ENCODE measurements at places on chromosomes 2 and 18. TPM values are rescaled to one million over a fixed set of nuclear protein-coding genes. Genes with fewer than 3 reads are reported as not detected.

DNA sequence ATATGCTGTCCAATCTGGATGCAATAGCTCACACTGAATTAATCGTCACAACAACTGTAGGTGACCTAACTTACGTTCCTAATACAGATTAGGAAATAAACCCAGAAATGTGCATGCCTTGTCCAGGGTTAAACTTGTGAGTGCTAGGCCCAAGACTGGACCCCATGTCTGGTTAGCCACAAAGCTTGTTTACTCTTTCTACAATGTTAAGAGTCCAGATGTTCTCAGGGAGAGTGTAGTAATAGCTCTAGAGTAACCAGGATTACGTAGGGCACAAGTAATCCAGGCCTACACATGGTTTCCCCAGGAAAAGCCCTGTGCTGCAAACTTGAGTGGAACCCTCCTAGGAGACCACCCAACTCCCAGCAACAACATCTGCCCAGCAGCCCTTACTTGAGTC lies 26.2 kb downstream of the TRIB2 start:
- DNase-seq: no peak

- no peak for DNase-seq
Measured at GRCh38 chr18:36128530-36128870, 640 bp downstream of the SLC39A6 start.

- no peak for DNase-seq
Measured at GRCh38 chr18:7447318-7448028, 119.6 kb upstream of the PTPRM start.

GRCh38 chr2:210429403-210430137 lies 47.0 kb downstream of the LANCL1 start:
- no peak for DNase-seq

DNA sequence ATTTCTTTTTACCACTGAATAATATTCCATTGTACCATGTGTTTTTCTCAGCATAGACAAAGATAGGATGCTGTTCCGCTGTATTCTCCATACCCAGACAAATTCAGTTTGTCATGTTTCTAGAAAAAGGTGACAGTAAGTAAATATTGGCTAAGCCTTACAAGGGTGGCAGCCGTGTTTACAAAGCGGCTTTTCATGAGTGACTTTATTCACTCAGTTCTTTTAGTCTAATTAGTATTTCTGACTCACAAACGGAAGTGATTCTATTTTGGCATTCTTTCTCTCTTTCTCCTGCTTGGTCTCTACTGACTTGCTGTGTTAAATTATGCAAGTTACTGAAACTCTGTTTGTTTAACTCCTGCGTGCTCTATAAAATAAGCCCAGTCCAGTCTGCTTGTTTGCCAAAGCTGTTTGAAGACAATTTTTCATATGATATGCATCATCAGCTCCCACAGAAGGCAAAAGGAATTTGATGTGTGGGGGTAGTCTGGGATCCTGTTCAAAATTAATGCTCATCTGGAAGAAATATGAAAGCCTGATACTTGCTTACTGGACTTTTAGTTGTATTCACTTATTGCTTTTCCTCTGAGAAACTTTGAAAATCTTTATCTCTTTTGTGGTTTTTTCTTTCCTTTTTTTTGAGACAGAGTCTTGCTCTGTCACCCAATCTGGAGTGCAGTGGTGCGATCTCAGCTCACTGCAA lies 2.3 kb upstream of the PLEKHH2 start:
- no peak for DNase-seq

GRCh38 chr2:162769066-162769465 lies 69.5 kb downstream of the KCNH7 start:
- DNase-seq: no peak

GRCh38 chr2:32622570-32623310 lies 5.1 kb upstream of the TTC27 start:
- DNase-seq: no peak

GRCh38 chr18:58536534-58537271 lies 92.2 kb downstream of the ALPK2 start:
- DNase-seq: no peak

DNA sequence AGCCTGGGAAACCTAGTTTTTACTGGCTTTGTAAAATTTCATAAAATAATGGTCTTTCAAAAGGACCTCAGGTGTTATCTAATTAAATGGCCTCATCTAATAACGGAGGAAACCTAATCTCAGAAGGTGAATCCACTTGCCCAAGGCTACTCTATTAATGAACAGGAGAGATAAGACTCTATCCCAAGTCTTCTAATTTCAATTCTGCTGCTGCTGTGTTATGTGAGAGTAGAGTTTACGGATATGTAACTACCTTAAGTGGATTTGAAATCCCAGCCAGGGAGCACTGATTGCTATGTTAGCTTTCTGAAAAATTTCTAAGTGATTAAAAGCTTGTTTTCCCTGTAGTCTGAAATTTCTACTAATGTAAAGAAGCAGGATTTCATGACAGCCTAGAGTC lies 17.2 kb upstream of the ADCY3 start:
- no peak for DNase-seq

DNA sequence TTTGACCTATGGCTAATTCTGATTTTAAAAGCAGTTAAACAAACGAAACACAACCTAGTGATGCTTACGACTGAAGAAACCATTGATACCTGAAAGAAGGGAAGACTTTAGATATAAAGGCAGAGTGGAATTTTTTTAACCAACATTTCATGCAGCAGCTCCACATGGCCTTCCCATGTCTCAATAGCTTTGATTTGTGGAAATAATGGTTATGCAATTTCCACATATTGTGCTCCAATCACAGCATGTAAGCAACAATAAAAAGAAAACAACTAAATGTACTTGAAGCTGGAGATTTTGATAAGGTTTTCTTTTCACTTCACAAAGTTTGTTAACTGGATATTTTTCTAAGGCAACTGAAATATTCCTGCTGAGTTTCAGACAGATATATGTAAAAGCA lies 82.0 kb upstream of the SLC39A10 start:
- no peak for DNase-seq

The ABCG8 gene
- not detected for total RNA-seq

GRCh38 chr2:73859721-73860586 lies 31.2 kb downstream of the STAMBP start:
- DNase-seq: no peak

The SIX3 gene
- not detected for total RNA-seq

The MRO gene
- total RNA-seq: 2.9 TPM

GRCh38 chr18:33960417-33960816 lies 264.3 kb downstream of the NOL4 start:
- DNase-seq: no peak

DNA sequence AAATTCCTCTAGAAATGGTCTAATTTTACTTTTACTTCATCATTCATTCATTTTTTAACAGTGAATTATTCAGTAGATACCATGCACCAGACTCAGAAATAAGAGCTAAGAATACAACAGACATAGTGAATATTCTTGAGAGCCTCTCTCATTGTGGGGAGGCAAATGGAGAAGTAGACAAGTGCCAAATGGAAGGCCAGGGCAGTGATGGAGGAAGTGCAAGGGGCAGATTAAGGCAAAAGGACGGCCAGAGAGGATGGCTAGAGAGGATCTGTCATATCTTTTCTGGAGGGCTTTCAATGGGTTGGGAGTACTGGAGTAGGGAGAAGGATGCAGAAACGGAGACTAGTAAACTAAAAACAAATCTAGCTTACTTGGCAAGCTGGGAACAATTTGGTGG lies 19.0 kb upstream of the RMDN2 start:
- DNase-seq: no peak

DNA sequence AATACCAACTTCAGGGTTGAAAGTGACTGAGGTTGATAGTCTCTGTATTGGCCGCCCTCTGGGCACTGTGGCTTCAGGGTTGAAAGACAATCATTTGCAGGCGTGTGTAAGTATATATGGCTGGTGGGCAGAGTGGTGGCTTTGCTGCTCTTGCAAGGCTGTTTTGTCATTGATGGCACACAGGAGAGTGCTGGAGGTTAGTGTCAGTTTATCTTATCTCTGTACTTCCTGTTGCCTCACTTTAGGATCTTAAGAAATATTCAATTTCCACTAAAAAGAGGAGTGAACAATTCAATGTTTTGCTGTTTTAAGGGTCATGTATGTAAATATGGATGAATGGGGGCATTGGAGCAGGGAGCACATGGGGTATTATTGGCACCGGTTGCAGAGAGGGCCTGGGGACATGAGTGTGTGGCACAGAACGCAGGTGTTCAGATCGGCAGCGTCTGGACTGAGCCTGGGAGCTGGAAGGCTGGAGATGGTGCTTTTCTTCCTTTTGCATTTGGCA lies 51.5 kb downstream of the NCK2 start:
- no peak for DNase-seq

GRCh38 chr2:147374423-147374811 lies 470.4 kb upstream of the ACVR2A start:
- no peak for DNase-seq

Data from mesenteric fat pad (tissue), 1 donor.